ENCODE measurements at places on chromosomes 5 and 9. TPM values are rescaled to one million over a fixed set of nuclear protein-coding genes. Genes with fewer than 3 reads are reported as not detected.

The OGN gene
- 5.6 TPM for total RNA-seq

The GNA14 gene
- total RNA-seq = 15.1 TPM

The COX7C gene
- total RNA-seq = 237 TPM

The SH3TC2 gene
- 3.3 TPM for total RNA-seq

The SLC6A3 gene
- 0.85 TPM for total RNA-seq

The PCDHGC4 gene
- total RNA-seq = 3.1 TPM

The IL4 gene
- total RNA-seq = not detected

The TIMD4 gene
- total RNA-seq = 1.5 TPM

GRCh38 chr5:2284678-2285077 lies 402.0 kb upstream of the IRX4 start:
- DNase-seq = no peak
- no peak overlapping the region for H3K4me3 ChIP-seq
- no peaks in the 10 kb centered on the region for H3K36me3 ChIP-seq
- H3K4me1 ChIP-seq = peaks cover 3% of the 10 kb centered on the region

GRCh38 chr5:41906151-41906550 lies 2.0 kb downstream of the RIMOC1 start:
- peaks cover 15% of the 10 kb centered on the region for H3K4me1 ChIP-seq
- DNase-seq = no peak
- peaks cover 25% of the 10 kb centered on the region for H3K36me3 ChIP-seq
- H3K27ac ChIP-seq = peak overlapping the region; percentile 33
- H3K4me3 ChIP-seq = no peak overlapping the region
- H3K27me3 ChIP-seq = no peaks in the 10 kb centered on the region

DNA sequence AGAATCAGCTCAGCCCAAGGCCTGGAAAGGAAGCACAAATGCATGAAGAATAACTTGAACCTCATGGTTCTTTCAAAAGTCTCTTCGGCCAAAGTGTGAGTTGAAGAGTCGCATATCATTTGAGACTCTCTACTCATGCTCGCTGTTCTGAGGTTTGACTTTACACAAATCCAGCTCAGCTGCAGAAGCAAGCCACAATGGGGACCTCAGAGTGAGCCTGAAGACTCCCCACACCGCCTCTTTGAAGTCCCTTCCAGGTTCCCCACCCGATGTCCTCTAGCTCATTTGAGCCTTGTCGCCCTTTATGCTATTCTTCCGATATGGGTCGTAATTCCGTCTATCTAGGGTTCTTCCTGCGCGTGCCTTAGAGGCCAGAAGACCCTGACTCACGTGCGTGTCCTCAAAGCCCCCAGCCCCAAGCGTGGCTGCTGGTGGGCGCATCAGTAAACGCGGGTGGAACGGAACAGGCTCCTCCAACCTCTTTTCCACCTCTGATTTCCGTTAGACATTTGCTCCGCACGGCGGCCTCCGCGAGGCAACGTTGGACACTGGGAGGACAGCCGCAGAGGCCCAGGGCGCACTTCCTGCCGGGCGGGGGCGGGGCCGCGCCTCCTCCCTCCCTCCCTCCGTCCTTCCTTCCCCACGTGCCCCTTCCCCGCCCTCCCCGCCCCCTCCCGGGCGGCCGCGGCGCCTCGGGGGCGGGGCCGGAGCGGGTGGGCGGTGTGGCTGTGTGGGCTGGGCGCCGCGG lies at the start of gene SNX30:
Gene SNX30, plus strand, starts transcription at position 745 of the 748 bp plus-strand sequence. CDS start 242 bp downstream, outside the sequence.
- peak within 1 kb of the TSS; percentile 92 for H3K4me3 ChIP-seq
- peak within 1 kb of the TSS; percentile 92 for H3K27ac ChIP-seq
- H3K36me3 ChIP-seq = no peaks in the 10 kb centered on the region
- DNase-seq = peak; percentile 97
- H3K27me3 ChIP-seq = no peaks in the 10 kb centered on the region

GRCh38 chr5:58085800-58086199 lies 374.1 kb downstream of the PLK2 start:
- no peaks in the 10 kb centered on the region for H3K4me1 ChIP-seq
- H3K27ac ChIP-seq = no peak overlapping the region
- H3K36me3 ChIP-seq = no peaks in the 10 kb centered on the region
- no peak for DNase-seq

GRCh38 chr9:14346231-14346791 lies 32.4 kb upstream of the NFIB start:
- no peaks in the 10 kb centered on the region for H3K27me3 ChIP-seq
- H3K4me1 ChIP-seq = peaks cover 3% of the 10 kb centered on the region
- peak; percentile 77 for DNase-seq
- H3K4me3 ChIP-seq = no peak overlapping the region
- H3K27ac ChIP-seq = peak overlapping the region; percentile 51

DNA sequence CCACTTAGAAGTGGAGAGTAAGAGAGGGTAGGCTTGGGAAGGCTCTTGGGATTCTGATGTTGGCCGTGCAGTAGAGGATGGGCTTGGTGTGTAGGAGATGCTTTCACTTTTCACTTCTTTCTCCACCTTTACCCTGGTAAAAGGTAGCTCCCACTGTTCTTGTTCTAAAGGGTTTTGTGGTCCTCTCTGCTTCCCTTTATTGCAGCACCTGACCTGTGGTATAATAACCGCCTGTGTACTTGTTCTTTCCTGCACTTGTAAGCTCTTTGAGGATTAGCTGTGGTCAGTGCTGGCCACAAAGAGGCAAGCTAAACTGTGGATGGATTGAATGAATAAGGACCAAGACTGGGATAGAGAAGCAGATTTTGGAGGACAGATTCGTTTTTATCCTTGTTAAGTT lies 25.2 kb downstream of the KDM4C start:
- DNase-seq = no peak
- peaks cover 43% of the 10 kb centered on the region for H3K4me1 ChIP-seq
- no peak overlapping the region for H3K4me3 ChIP-seq

DNA sequence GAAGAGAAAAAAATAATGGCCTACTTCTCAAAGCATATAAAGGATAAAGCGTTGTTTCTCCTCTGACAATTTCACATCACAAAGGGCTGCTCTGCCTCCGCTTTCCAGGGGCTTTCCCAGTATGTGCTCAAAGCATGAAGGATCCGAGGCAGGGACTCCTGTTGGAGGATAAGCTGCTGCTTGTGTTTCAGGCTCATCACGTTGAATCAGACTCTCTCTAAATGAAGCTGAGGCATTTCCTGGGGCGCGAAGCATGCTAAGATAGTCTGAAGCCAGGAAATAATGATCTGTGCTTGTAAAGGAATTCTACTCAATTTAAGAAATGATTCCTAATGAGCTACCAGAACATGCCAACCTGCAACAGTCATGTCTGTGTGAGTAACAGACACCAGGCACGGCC lies 97.5 kb downstream of the MARCHF11 start:
- H3K4me1 ChIP-seq = peaks cover 6% of the 10 kb centered on the region
- no peak overlapping the region for H3K4me3 ChIP-seq
- DNase-seq = no peak
- H3K27ac ChIP-seq = no peak overlapping the region
- H3K36me3 ChIP-seq = no peaks in the 10 kb centered on the region
- no peaks in the 10 kb centered on the region for H3K27me3 ChIP-seq

DNA sequence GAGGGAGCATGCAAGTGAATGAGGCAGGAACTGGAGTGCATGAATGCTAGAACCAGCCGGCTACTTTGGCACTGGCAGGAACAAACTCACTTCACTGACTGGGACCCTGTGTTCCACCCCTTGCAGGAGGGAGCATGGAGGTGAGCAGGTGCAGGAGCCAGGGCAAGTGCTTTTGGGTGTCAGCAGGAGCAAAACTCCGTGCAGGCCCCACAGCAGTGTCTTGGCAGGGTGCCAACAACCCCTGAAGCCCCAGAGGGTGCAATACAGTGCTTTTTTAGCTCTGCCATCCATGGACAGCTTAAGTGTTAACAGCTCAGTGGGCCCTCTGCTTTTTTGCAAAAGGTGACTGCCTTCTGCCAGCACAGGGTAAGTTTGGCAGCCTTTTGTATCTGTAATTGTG lies 245.8 kb upstream of the PCSK5 start:
- no peak overlapping the region for H3K4me3 ChIP-seq
- no peaks in the 10 kb centered on the region for H3K27me3 ChIP-seq
- H3K4me1 ChIP-seq = no peaks in the 10 kb centered on the region
- no peak overlapping the region for H3K27ac ChIP-seq
- no peak for DNase-seq

- no peak overlapping the region for H3K27ac ChIP-seq
- no peaks in the 10 kb centered on the region for H3K36me3 ChIP-seq
- H3K27me3 ChIP-seq = no peaks in the 10 kb centered on the region
- DNase-seq = peak; percentile 52
- no peak overlapping the region for H3K4me3 ChIP-seq
- no peaks in the 10 kb centered on the region for H3K4me1 ChIP-seq
These were observed 151.5 kb downstream of the BNC2 start for GRCh38 chr9:16718952-16719351.

DNA sequence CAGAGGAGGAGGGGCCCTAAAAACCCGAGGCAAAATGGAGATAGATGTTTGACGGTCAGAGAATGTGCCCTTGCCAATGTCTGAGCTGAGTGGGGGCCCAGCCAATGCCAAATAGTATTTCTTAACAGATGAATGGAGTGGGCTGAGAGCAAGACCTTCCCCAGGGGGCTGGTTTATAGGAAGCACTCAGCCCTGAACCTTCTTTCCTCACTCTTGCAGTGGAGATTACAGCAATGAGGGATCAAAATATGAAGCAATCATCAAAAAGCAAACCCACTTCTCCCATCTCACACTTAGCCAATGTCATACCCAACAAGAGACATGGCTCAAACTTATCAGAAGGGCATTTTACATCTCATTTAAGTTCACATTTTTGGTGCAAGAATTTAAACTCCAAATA lies 350.3 kb downstream of the GADD45G start:
- H3K36me3 ChIP-seq = no peaks in the 10 kb centered on the region
- no peak for DNase-seq
- no peak overlapping the region for H3K4me3 ChIP-seq
- H3K27me3 ChIP-seq = no peaks in the 10 kb centered on the region
- H3K27ac ChIP-seq = no peak overlapping the region

GRCh38 chr9:135882011-135882410 lies 25.3 kb downstream of the CAMSAP1 start:
- H3K4me3 ChIP-seq = no peak overlapping the region
- peaks cover 15% of the 10 kb centered on the region for H3K36me3 ChIP-seq

DNA sequence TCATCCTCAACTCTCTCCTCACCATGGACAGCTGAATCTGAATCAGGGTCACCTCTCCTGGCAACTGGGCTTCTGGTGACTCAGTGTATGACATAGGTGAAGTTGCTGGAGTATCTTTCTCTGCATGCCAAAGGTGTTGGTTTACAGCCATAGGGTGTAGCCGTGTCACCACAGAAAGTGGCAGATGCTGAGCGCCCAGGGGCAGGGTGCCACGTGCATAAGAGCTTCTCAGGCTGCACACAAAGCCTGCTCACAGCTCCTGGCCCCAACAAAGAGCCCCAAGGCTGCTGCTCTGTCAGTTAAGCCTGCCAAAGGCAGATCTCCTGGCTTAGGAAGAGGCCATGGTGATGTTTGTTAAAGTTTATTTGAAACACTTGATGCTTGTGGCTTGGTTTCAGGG lies 297.7 kb upstream of the WWC1 start:
- H3K4me1 ChIP-seq = no peaks in the 10 kb centered on the region
- no peaks in the 10 kb centered on the region for H3K36me3 ChIP-seq
- H3K4me3 ChIP-seq = no peak overlapping the region
- no peaks in the 10 kb centered on the region for H3K27me3 ChIP-seq

DNA sequence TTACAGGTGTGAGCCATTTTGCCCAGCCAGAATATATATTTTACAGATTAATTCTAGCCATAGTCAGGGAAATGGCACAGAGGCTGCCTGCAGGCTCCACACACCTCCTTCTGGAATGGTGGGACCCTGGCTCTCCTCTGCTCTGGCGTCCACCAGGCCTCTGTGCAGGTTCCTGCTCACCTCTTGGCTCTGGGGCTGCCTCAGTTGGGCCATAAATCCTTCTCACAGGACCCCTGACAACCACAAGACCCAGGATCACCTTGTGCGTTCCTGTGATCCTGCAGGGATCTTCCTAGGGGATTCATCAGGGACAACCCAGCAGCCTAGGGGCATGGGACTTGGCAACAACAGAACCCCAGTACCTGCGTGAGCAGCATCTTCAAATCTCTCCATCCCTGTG lies 93.0 kb upstream of the FSTL4 start:
- no peaks in the 10 kb centered on the region for H3K36me3 ChIP-seq
- no peak overlapping the region for H3K27ac ChIP-seq
- no peaks in the 10 kb centered on the region for H3K27me3 ChIP-seq
- H3K4me1 ChIP-seq = peaks cover 3% of the 10 kb centered on the region
- no peak overlapping the region for H3K4me3 ChIP-seq

GRCh38 chr5:73186976-73187375 lies 14.0 kb downstream of the TMEM174 start:
- no peak for DNase-seq
- no peak overlapping the region for H3K4me3 ChIP-seq
- no peaks in the 10 kb centered on the region for H3K36me3 ChIP-seq
- H3K27me3 ChIP-seq = no peaks in the 10 kb centered on the region
- H3K4me1 ChIP-seq = no peaks in the 10 kb centered on the region

- no peaks in the 10 kb centered on the region for H3K36me3 ChIP-seq
- DNase-seq = peak; percentile 52
- no peaks in the 10 kb centered on the region for H3K4me1 ChIP-seq
- peak within 1 kb of the TSS; percentile 67 for H3K4me3 ChIP-seq
- peak within 1 kb of the TSS; percentile 83 for H3K27ac ChIP-seq
These were observed at the start of gene ENTREP1 for GRCh38 chr9:69324549-69325401. TSS of gene ENTREP1 (plus strand) at chr9:69325215. CDS start at chr9:69325310, 95 bp downstream.

DNA sequence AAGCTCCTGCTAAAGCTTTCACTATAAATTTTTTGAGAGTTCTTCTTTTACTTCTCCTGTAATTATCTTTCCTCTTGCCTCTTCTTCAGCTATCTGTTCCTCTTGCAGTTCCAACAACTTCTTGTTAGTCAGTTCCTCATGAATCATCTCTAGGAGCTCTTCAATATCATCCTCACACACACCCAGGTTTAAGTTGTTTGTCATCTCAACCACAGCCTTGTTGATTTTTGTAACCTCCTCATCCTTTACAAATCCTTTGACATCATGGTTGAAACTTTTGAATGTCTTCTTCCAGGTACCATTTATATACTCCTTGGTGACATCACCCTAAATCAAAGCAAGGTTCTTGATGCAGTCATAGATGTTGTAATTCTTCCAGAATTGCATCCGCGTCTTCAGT lies 106.3 kb upstream of the MAMDC2 start:
- H3K4me3 ChIP-seq = no peak overlapping the region
- no peak for DNase-seq
- H3K27ac ChIP-seq = no peak overlapping the region
- H3K4me1 ChIP-seq = no peaks in the 10 kb centered on the region
- no peaks in the 10 kb centered on the region for H3K27me3 ChIP-seq

- DNase-seq = no peak
- no peaks in the 10 kb centered on the region for H3K27me3 ChIP-seq
- no peaks in the 10 kb centered on the region for H3K36me3 ChIP-seq
- H3K4me1 ChIP-seq = no peaks in the 10 kb centered on the region
These were observed 232.1 kb upstream of the PCSK5 start for GRCh38 chr9:75658301-75658905.
